ENCODE measurements at places on chromosomes 7 and 10. TPM values are rescaled to one million over a fixed set of nuclear protein-coding genes. Genes with fewer than 3 reads are reported as not detected.

The ABCC2 gene
- 6.1 TPM for total RNA-seq

The UFSP1 gene
- 1.3 TPM for total RNA-seq

DNA sequence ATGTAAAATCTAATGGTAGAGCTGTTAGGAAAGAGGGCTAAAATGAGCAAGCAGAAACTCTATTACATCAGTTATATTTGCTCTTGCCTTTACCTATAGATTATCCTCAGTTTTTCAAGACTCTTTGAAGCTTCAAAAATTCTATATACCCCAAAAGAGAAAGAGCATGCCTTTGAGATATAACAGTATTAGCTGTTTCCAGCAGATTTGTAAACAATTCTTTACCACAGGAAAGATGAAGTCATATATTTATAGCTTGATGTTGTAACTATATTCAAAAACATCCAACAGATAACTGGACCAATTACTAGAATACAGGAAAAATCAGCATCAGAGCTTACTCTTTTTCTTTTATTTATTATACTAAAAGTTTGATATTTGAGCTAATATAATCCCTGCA, 416.2 kb upstream of the TPK1 start:
- DNase-seq: peak; percentile 7

The FBXL13 gene
- total RNA-seq: 0.59 TPM

GRCh38 chr10:22322641-22323160, 1.8 kb downstream of the BMI1 start:
- DNase-seq: no peak

The PNLIPRP1 gene
- total RNA-seq: not detected

DNA sequence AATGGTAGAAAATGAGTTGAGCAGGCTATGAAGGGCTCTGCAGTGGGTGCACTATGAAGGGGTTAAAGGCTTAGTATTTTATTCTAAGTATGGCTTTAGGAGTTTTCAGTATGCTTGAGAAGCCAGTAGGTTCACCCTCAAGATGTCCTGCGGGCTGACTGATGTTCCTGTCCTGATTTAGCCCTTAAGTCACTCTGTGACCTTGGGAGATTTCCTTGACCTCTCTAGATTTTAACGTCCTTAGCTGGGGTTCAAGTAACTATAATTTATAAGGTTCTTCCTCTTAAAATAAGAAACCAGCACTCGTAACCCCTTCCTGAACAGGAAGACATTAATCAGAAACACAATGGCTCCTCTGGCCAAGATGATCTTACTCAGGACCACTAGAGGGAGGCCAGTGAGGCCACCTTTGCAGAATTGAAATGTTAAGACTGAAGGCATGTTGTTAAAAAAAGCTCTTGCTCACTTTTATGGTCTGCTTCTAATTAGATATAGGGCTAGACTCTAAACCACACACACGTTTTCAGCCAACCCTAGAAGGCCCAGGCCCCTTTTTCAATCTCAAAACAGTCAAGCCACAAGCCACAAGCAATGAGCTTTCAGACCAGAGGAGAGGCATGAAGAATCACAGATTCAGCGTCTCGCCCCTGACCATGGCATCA, 41.9 kb downstream of the CDK1 start:
- DNase-seq: peak; percentile 66

GRCh38 chr10:35211390-35211789, 84.7 kb downstream of the CREM start:
- no peak for DNase-seq

The FBXL15 gene
- 18.8 TPM for total RNA-seq
